Left renal cortex interstitium (tissue), 4 donors: ENCODE measurements at places on chromosomes 1 and 21. TPM values are rescaled to one million over a fixed set of nuclear protein-coding genes. Genes with fewer than 3 reads are reported as not detected.

Gene RAB25
- polyA plus RNA-seq = 63.6 TPM

Gene LIX1L
- 25.3 TPM for polyA plus RNA-seq

Gene SPTA1
- polyA plus RNA-seq = 5.9 TPM

Gene TNFRSF14
- polyA plus RNA-seq = 27.7 TPM

Gene CD5L
- polyA plus RNA-seq = 0.28 TPM

Gene ERICH3
- polyA plus RNA-seq = 0.27 TPM

Gene CHIA
- polyA plus RNA-seq = not detected

Gene AMY1B
- not detected for polyA plus RNA-seq

Gene ANGPTL7
- polyA plus RNA-seq = 0.14 TPM

Gene KHDC4
- polyA plus RNA-seq = 39.4 TPM

Gene IL19
- 1.0 TPM for polyA plus RNA-seq

Gene DYRK3
- 9.0 TPM for polyA plus RNA-seq

Gene FGR
- polyA plus RNA-seq = 1.5 TPM

Gene FLG
- polyA plus RNA-seq = 2.1 TPM

Gene SLAMF7
- 0.32 TPM for polyA plus RNA-seq

Gene WNT2B
- polyA plus RNA-seq = 4.8 TPM
